T-cell (primary cell): ENCODE measurements at places on chromosomes 3 and 15. TPM values are rescaled to one million over a fixed set of nuclear protein-coding genes. Genes with fewer than 3 reads are reported as not detected.

- DNase-seq = no peak
These were observed 802 bp upstream of the NECTIN3 start for GRCh38 chr3:111070772-111071256.

- DNase-seq = no peak
These were observed 6.0 kb downstream of the PLIN1 start for GRCh38 chr15:89673165-89673512.

- no peak for DNase-seq
These were observed 511.3 kb downstream of the SHQ1 start for GRCh38 chr3:72336821-72337479.

DNA sequence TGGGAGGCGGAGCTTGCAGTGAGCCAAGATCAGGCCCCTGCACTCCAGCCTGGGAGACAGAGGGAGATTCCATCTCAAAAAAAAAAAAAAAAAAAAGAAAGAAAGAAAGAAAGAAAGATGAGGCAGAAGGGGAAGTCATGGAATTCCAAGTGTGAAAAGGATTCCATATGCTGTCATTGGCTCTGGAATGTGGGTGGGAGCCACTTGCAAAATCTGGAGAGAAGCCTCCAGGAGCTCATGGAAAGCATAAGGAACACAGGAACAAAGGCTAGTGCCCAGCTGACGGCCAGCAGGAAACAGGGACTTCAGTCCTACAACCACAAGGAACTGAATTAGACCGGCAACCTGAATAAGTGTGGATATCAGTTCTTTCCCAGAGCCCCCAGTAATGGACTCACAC lies 12.5 kb upstream of the TRAK1 start:
- no peak for DNase-seq

DNA sequence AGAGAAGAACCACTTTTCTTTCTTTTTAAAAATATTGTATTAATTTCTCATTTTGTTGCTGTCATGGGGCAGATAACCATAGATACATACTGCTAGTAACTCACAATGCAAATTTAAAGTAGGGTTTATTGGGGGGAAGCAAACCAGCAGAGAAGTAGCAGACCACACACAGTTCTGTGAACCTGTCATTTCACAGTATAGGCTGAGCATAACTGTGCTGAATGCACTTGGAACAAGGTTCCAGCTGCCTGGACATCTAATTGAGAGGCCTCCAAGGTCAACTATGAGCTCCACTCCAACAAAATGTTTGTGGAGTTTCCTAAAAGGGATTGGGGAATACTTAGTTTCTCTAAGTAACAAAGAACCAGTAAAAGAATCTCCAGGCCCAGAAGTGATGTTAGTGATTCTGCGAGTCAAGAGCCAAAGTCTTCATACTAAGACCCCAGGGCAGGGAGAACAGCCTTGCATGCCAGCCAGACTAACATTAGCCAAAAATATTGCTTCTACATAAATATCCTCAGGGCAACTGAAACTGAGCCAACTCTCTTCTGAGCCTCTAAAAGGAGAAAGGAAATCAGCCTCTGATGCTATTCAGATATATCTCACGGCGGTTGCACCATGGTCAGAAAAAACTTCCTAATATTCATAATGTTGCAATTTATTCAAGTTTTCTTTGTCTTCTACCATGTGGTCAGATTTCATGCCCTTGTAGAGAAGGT lies 856.4 kb upstream of the ALCAM start:
- DNase-seq = no peak

Gene SMCO1
- not detected for total RNA-seq

Gene CORO2B
- 0.39 TPM for total RNA-seq

Gene GOLGA8N
- 7.6 TPM for total RNA-seq

GRCh38 chr3:48238531-48239085 lies 2.3 kb upstream of the ZNF589 start:
- no peak for DNase-seq

DNA sequence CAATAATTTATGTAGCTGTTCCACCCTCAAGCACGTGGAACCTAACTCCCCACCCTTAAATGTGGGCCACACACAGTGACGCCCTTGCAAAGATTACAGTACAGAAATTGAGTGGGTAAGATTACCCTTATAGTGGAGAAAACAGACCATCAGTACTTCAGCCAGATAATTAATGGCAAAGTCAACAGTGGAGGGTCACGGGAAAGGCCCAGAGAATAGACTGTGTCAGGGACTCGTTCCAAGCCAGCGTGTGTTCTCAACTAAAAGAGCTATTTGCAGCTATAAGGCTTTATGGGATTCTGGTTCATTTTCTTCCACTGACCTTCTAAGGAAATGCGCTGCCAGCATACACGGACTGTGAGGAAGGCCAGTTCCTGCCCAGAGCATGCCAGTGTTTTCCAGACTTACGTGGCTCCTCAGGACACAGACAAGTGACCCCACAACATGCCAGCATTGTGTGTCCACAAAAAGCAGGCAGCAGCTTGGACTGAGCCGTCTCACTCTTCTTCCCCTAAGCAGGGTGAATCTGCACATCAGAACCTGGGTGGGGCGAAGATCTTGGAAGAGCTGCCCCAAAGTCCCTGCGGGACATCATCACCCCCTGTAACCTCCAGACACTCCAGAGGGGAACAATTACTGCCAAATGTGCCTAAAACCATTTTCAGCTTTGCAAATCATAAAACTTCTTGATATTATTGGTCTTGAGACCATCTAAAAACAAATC lies 428.5 kb downstream of the OCA2 start:
- DNase-seq = no peak

Gene TMC3
- not detected for total RNA-seq

Gene ZKSCAN7
- 2.7 TPM for total RNA-seq

DNA sequence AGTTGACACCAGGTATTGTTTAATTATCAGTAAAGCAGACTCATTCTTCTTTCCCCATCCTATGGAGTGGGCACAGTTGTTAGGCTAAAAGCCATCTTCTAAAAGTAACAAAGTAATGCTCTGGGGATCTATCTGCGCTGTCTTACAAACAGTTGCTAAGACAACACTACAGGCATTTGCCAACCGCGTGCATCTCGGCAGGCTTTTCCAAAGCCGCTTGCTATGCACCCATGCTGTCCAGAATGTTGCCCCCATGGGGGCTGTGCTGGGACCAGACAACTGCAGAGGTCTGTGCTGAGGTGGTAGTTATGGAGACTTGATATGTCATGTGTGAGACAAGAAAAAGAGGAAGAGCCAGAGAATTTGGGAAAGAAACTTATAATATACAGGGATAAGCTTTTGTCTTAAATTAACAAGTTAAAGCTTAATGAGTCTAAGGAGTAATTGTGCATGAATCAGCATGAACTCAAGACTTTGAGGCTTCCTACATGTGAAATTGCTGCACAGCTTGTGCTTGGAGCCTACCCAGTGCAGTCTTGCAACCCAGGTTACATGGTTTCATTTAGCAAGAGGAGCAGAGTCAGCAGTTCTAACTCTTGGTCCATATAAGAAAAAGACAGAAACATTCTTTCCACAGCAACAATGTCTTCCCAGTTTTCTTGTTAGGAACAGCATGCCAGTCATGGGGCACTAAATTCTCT lies 38.9 kb upstream of the DCLK3 start:
- DNase-seq = no peak

GRCh38 chr3:85539232-85539631 lies 580.4 kb downstream of the CADM2 start:
- no peak for DNase-seq

GRCh38 chr3:77420336-77420735 lies 380.4 kb downstream of the ROBO2 start:
- no peak for DNase-seq

Gene HTR3E
- not detected for total RNA-seq

DNA sequence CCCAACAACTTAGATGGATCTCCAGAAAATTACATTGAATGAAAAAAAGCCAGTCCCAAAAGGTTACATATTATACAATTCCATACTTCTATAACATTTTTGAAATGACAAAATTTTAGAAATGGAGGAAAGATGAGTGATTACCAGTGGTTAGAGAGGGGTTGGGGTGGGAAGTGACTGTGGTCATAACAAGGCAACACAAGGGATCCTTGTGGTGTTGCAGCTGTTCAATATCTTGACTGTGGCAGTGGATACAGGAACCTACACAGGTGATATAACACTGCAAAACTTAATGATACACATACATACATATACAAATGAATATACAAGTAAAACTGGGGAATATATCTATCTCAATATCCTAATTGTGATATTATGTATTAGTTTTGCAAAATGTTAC lies 9.6 kb downstream of the GOLGB1 start:
- DNase-seq = no peak

Gene VEPH1
- not detected for total RNA-seq

DNA sequence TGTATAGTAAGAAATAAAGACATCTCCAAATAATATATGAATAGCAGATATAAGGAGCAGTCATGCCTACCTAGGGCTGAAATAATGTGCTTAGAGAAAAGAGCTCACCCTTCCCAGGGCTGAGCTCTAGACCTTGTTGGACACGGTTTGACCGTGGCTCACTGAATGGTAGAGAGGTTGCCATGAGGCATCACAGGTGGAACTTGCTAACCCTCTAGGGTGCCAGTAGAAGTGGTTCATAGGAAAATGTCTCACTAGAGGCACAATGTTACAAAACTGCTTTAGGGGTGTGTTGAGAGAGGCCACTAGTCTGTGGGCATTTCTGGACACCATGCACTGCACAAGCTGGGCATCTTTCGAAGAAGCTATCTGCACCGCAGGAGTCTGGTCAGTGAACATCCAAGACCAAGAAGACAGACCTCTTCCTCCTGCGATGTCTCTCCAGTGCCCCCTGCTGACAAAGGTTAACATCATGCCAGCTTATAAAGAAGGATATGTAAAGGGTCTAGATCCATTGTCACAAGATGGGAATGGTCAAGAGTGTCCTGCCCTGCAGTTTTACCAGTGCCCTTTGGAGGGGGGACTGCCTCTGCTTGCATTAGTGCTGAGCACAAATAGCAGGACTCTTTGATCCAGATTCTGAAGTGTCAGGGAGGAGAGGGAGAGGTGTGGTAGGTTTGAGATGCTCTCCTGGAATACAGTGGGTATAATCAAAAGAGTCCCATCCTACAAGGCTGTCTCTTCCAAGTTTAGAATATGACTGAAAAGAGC lies 266.8 kb downstream of the ZNF385D start:
- no peak for DNase-seq

DNA sequence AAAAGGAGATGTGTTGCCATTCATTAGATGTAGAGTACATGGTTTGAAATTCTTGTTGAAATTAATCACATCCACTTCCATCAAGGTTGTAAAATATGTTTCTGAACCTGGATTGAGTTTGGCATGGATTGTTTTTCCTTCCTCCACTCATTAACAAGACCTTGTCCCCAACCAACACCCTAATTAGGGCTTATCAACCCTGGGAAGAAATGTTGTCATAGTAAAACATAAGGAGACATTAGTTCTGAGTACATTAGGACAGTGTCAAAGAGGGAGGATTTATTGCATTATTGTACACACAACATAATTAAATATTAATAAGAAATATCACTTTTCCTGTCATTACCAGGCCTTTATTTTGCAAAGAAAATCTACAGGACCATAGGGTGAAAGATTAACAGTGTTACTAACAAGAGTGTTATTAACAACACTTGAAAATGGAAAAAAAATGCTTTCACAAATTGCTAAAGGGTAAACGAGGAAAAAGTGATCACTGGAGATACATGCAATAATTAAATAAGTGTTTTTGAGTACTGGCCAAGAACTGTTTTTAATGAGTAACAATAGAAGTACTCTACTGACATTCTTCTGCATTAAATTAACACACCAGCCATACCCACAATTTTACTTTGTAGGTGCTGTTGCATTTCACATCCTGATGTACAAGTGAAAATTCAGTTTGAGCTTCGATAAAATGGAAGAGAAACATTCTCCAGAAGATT lies 30.4 kb upstream of the WDR72 start:
- no peak for DNase-seq

GRCh38 chr3:45060165-45060892 lies 34.2 kb downstream of the CLEC3B start:
- DNase-seq = no peak

DNA sequence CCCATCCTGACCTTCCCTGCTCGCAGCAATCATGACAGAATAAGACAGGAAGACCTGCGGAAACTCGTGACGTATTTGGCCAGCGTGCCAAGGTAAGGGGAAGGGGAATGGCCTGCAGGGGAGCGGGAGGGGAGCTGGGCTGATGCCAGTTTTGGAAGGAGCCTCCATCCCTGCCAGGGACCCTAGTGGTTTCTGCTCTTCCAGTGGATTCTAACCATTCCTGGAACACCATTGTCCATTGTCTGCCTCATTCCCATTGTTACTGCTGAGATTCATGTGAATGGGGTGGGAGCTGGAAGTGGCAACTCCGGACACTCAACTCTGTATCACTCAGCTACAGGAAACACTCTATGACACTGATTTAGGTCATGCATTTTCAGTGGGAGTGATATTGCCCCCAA lies 242.9 kb upstream of the ROPN1 start:
- no peak for DNase-seq
